AG04449 (cell line): ENCODE measurements at places on chromosomes 3 and 15.

DNA sequence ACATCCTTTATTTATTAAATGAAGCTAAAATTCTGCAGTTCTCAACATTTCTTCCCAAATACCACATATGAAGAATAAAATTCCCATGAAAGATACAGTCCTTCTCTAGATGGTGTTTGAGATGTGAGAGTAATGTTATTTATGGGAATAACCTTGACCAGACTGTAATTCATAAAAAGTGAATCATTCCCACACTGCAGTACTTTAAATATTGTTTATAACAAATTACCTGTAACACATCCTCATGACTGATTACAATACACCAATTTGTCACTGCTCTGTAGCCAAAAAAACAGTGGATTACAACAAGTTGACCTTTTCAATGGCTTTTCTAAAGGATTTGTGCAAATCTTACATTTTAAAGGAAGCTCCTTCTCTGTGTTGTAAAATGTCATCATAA is 651.3 kb downstream of the NSUN3 start:
- DNase-seq, result no peak

- no peak for DNase-seq
Observed at GRCh38 chr15:73892446-73893226, 19.3 kb downstream of the TBC1D21 start.

- no peak for DNase-seq
Observed at GRCh38 chr15:79007066-79007465, 62.2 kb upstream of the CTSH start.

DNA sequence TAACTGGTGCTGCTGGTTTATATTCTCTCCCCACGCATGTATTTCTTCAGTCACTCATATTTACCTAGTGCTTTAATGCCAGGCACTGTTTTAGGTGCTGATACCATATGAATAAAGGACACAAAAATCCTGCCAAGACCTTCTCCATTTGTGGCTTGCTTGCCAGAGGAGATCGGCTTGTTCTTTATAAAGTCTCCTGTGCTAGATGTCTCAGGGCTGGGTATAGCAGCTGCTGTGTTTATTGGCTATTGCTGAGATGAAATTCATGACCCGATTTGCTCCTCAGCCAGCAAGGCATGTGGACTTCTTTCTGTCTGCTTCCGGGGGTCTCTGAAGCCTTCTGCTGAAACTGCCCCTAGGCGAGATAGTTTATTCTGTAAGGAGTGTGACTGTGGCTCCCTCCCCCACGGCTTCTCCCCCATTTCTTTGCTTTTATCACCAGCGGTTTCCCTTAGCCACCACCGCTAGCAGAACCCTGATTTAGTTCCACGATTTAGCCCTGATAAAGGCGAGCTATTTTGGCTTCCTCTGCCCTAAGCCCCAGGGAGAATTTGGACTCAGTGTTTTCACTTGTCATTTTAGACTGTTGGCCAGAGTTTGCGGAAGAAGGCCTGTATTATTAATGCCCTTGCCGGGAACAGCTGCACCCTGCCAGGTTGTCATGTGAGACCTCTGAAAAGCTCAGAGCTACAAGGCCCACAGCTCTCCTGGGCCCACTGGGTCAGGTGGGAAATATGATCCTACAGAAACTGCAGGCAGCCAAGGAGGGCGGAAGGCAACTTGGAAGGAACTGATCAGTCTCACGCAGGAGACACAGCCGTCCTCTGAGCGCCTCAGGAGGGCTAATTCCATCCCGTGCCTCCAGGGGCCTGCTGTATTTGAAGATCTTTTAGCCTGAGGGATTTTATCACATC is 46.8 kb downstream of the ST6GAL1 start:
- no peak for DNase-seq

- DNase-seq, result no peak
Observed at GRCh38 chr15:98528046-98528725, 120.2 kb upstream of the IGF1R start.
